Aorta (tissue), 5 donors: ENCODE measurements at places on chromosomes 12 and 14. TPM values are rescaled to one million over a fixed set of nuclear protein-coding genes. Genes with fewer than 3 reads are reported as not detected.

DNA sequence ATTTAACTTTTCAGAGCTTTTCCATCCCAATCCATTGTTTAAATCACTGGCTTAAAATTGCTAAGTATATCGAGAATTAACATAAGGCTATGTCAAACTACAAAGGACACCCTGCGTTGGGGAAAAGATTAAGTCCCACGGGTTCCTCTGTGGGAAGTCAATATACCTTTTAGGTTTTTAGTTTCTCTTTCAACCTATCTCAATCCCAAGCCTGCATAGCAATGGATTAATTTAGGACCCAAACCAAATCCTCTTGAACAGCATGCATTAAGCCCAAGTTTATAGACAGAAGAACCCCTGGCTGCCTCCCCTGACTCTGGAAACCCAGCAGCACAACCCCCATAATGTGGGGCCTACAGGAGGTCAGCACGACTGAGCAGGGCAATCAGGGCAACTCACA, 6.3 kb downstream of the CDCA4 start:
- H3K27ac ChIP-seq: no peak overlapping the region
- H3K27me3 ChIP-seq: no peaks in the 10 kb centered on the region
- H3K4me3 ChIP-seq: no peak overlapping the region
- H3K36me3 ChIP-seq: no peaks in the 10 kb centered on the region
- DNase-seq: no peak

DNA sequence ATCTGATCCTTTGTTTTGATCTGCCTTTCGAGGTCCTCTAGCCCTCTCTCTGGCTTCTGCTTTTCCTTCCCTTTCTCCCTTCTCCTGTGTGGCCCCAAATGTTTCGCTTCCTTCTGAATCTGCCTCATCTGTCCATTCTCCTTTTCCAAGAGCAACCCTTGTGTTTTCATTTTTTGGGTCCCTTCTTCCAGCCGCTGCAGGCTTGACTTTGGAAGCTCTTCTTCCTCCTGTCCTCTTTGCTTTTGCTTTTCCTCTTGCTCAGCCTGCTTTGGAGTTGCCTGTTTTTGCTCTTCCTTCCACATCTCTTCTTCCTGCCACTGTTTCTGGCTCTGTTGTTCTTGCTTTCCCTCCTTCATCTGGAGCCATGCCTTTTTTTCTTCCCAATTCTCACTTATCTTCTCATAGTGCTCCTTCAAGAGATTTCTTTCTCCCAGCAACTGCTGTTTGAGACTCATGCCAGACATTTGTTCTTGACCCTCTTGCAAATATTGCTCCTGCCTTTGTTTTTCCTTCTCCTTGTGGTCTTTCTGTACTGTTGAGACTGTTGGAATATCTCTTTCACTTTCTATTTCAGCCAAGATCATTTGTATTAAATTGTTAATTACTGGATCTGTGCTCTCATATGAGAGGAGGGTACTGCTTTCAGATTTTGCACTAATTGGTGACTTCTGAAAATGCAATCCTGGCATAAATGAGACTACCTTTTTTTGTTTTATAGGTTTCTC, 42.4 kb downstream of the FAM186A start:
- no peaks in the 10 kb centered on the region for H3K36me3 ChIP-seq
- H3K4me1 ChIP-seq: no peaks in the 10 kb centered on the region
- H3K4me3 ChIP-seq: no peak overlapping the region
- no peaks in the 10 kb centered on the region for H3K27me3 ChIP-seq
- no peak for DNase-seq

DNA sequence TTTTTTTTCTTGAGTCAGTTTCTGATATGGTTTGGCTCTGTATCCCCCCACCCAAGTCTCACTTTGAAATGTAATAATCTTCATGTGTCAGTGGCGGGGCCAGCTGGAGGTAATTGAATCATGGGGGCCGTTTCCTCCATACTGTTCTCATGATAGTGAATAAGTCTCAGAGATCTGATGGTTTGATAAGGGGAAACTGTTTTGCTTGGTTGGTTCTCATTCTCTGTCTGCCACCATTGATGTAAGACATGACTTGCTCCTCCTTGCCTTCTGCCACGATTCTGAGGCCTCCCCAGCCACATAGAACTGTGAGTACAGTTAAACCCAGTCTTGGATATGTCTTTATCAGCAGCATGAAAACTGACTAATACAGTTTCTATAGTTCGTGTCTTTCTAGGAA, 42.9 kb downstream of the WNK1 start:
- DNase-seq: no peak
- H3K4me1 ChIP-seq: no peaks in the 10 kb centered on the region
- H3K27me3 ChIP-seq: no peaks in the 10 kb centered on the region
- no peaks in the 10 kb centered on the region for H3K36me3 ChIP-seq
- no peak overlapping the region for H3K4me3 ChIP-seq

The DIABLO gene
- total RNA-seq: 26.5 TPM

The ABHD12B gene
- total RNA-seq: not detected

The TAS2R7 gene
- total RNA-seq: not detected

The ZNF641 gene
- total RNA-seq: 19.4 TPM
